Muscle of leg (tissue), 16 donors: ENCODE measurements at places on chromosomes 3 and 15. TPM values are rescaled to one million over a fixed set of nuclear protein-coding genes. Genes with fewer than 3 reads are reported as not detected.
A peak's percentile ranks its signal among the peaks of the same experiment; 100 is the strongest.

DNA sequence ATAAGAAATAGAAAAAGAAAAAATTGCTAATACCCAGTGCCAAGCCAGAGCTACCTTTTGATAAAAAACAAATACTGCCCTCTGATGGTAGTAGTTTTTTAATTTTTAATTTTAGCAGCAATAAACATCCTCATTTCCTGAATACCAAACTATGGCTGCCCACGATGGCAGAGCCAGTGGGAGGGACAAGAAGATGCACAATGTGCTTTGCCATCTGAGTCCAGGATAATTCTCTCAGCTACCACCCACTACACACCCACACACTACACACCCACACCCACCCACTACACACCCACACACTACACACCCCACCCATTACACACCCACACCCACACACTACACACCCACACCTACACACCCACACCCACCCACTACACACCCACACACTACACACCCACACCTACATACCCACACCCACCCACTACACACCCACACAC, 17.8 kb downstream of the CEP19 start:
- DNase-seq, result no peak

GRCh38 chr3:8233938-8234337, 267.7 kb upstream of the LMCD1 start:
- no peak for DNase-seq

- peak; percentile 60 for DNase-seq
These were observed 50.2 kb downstream of the CRYBG3 start for GRCh38 chr3:97871801-97872524.

GRCh38 chr15:39623529-39623931, 42.7 kb downstream of the THBS1 start:
- no peak for DNase-seq

GRCh38 chr3:105423397-105423796, 56.7 kb downstream of the ALCAM start:
- DNase-seq, result no peak

GRCh38 chr3:27080258-27080525, 289.0 kb downstream of the NEK10 start:
- no peak for DNase-seq

DNA sequence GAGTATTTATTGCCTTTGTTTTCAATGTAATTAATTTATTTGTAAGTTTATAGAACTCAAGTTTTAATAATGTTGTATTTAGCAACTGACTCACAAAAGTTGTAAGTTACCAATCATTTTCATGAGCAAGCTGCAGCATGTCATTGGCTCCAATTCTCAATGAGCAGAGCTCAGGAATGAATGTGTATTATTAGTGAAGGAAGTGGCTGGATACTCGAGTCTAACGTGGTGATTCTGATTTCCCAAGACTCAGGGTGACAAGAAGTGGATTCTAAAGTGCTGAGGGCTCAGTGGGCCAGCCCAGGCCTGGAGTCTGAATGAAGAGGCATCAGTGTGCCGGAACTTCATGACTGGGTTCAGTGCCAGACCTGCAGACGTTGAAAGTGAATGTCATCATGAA, 39.6 kb downstream of the CLDN11 start:
- no peak for DNase-seq

- peak; percentile 96 for DNase-seq
These were observed 27.7 kb upstream of the LRRN1 start for GRCh38 chr3:3771567-3771966.

GRCh38 chr3:126319701-126320295, 37.4 kb downstream of the KLF15 start:
- DNase-seq, result no peak

DNA sequence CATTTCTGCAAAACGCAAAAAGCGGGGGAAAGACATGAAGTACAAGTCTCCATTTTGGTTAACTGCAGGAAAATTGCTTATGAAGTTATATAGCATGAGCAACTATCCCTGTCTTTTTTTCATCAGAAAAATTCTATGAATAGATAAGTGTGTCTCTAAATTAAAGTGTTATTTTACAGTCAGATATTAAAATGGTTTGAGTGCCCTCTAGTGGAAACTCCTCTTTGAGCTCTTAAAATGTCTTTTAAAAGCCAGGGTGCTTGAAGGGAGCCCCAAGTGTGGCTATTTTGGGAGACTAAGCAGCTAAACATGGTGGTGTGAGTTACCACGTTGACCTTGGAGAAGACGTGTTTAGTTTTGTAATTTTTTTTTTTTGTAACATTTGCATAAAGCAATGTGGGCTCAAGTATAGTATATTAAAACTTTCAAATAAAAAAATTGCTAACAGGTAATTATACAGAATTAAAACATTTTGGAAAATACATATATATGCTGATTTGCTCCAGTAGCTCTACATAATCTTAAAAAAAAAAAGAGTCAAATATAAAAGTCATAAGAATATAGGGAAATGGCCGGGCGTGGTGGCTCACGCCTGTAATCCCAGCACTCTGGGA, 77.2 kb downstream of the PPP2R3A start:
- peak; percentile 73 for DNase-seq

DNA sequence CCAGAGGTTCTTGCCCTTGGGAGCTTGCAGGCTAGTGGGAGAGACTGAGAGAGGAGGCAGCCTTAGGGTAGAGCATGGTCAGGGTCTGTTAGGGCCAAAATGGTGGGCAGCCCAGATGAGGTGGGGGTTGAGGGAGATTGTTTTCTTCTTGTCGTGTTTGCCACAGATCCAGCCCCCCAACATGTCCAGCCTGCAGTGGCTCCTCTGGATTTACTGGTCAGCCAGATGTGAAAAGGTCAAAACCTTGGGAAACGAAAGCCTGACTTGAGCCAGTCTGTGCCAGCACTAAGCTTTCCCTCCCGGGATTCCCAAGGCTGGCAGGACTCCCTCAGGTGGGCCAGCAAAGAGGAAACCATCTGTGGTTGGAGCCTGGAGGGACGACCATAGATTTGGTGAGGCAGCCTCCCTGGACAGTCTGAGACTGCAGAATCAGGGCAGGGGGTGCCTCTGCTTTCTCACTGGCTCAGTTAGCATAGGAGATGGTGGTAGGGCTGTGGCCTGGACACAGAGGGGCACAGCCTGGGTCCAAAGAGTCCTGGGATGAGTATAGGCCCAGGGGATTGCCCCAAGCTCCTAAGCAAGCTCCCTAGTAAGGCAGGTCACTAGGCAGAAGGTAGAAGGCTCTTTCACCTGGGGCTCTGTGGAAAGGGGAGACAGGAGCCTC, 51.2 kb upstream of the PRR23C start:
- no peak for DNase-seq

DNA sequence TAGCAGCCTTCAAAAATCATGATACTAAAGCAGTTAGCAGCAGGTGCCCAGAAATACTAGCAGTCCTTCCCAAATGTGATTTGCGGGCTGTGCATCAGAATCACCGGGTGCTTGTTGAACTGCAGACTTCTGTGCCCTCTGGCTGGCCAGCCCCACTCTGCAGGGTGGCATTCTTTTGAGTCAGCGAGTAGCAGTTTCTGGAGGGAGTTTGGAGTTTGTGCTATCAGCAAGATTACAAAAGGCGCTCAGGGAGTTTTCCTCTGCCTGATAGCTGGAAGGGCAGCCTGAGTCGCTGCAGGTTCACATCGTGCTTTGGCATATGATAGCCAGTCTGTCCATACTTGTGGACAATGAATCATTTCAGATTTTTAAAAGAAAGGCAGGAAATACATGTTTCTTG, 57.6 kb downstream of the CLDN11 start:
- no peak for DNase-seq

DNA sequence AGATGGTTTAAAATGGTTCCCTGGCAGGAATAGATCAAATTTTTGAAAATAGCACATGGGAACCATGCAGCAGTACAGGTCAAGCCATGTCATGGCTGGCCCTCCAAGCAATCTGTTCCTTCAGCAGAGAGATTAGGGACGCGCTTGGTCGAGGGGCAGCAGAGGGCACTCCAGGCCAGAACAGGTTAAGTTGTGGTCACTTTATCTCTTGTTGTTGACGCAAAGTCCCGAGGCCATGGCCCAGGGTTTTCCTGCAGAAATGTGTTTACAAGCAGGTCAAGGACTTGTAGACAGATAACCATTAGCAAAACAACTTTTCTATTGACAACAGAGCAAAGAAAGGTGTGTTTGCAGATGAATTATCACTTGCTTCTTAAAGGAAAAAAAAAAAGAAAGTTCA, 570.0 kb upstream of the NR2F2 start:
- no peak for DNase-seq

DNA sequence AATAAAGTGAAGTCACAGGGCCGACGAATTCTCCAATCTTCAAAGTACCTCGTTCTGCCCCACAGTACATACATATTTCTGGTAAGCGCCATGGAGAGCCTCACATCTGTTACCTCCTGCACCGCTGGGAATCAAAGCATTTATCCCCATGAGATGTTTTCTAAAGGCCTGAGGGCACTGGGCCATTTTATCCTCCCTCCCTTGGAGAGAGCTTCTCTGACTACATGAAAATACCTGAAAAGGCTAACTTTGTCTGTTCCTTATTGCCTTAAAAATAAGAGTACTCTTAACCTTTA, 148.1 kb downstream of the RORA start:
- no peak for DNase-seq

- peak; percentile 33 for DNase-seq
These were observed 35.5 kb downstream of the B3GALNT1 start for GRCh38 chr3:161069511-161070251.

GRCh38 chr3:172444821-172445220, 3.4 kb downstream of the GHSR start:
- no peak for DNase-seq

GRCh38 chr3:18372786-18373405, 52.2 kb downstream of the SATB1 start:
- DNase-seq, result no peak

The MELTF gene
- 6.1 TPM for total RNA-seq

The PDZRN3 gene
- 57.1 TPM for total RNA-seq

The SNTN gene
- total RNA-seq, result not detected

The TM6SF1 gene
- 33.9 TPM for total RNA-seq

The FES gene
- 16.7 TPM for total RNA-seq

The AADACL2 gene
- not detected for total RNA-seq

The SLC9C1 gene
- total RNA-seq, result 1.2 TPM
